ENCODE measurements at places on chromosomes 5 and 9. TPM values are rescaled to one million over a fixed set of nuclear protein-coding genes. Genes with fewer than 3 reads are reported as not detected.

The OSMR gene
- 6.0 TPM for total RNA-seq

DNA sequence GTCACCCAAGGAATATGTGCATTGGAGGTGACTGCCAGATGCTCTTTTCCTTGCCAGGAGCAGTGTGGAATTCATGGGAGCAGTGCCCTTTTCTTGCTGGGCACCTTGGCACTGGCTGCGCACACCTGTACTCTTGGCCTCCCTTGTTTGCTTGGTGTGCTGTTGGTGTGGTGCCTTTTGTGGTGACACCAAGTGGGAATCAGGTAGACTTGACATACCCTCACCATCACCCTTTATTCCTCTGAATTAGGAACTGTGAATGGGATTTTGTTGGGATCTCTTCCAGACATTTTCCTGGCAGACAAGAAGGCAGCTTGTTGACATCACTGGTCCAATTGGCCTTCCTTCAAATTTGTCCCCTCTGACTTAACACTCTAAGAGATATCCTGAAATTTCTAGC, 82.3 kb downstream of the RAI14 start:
- no peak for DNase-seq

- DNase-seq: no peak
Observed at GRCh38 chr5:22431406-22431805, 421.7 kb downstream of the CDH12 start.

The CARD9 gene
- total RNA-seq: 1.1 TPM

GRCh38 chr9:127786773-127787104, 905 bp downstream of the CDK9 start:
- no peak for DNase-seq

The SELENOP gene
- 96.6 TPM for total RNA-seq

GRCh38 chr9:38133595-38133994, 64.6 kb upstream of the SHB start:
- DNase-seq: no peak

The OR1Q1 gene
- total RNA-seq: not detected

GRCh38 chr9:115359017-115359780, 241.2 kb upstream of the TNC start:
- DNase-seq: no peak

The GPRIN1 gene
- total RNA-seq: 0.44 TPM

- no peak for DNase-seq
Observed at GRCh38 chr5:147635882-147636728, 126.2 kb upstream of the DPYSL3 start.

DNA sequence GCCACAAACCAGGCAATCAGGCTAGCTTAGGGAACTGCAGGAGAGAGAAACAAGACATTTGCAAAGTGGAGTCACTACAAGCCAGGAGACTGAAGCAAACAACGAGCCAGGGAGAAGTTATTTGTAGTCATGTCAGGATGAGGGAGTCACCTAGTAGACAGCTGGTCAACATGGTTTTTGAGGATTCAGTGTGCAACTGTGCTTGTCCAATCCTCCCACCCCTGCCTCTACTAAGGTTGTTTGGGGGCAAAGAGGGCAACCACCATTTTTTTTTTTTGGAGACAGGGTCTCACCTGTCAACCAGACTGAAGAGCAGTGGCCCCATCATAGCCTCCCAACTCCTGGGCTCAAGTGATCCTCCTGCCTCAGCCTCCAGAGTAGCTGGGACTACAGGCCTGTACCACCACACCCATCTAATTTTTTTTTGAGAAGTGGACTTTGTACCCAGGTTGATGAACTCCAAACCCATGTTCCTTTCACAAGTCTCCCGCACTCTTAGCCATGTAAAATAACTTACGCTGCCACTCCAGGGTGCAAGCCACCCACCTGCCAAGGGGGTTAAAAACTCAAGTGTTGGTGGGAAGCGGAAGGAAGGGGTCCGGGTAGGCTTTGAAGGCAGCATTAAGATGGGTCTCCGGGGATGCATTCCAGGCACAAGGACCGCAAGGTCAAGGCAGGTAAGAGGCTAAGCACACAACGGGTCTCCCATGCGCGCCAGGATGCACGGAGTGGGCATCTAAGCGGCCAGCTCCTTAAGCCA, 995 bp downstream of the RPL35 start:
- DNase-seq: no peak

The SLC25A2 gene
- total RNA-seq: 0.32 TPM

The ACER2 gene
- 1.9 TPM for total RNA-seq

DNA sequence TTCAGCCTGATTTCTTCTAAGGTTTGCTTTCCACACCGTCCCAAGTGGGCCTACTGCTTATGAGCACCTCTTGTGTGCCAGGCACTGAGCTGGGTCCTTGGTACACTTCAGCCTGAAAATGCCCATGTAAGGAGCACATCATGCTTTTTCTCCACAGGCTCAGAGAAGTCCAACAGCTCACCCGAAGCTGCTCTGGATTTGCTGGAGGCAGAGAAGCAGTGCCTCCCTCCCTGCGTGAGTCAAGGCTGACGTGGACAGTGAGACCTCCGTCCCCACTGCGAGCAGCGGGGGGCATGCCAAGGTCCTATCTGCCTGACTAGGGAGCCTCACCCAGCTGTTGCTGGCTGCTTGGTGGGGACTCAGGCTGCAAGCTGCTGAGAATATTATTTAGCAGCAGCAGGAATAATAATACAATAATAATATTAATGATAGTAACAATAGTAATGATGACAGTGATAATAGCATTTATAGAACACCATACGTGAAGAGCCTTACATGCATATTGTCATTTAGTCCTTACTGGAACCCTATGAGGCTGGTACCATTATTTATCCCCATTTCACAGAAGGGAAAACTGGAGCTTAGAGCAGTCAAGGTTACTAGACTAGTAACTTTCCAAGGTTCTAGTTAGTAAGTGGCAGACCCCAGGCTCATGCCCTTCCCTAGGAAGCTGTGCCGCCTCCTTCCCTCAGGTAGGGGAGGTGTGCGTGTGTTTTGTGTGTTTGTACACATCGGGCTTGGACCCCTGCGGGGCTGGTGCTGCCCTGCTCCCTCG, 194.8 kb downstream of the HSPA4 start:
- no peak for DNase-seq

- DNase-seq: no peak
Observed at GRCh38 chr9:114486205-114486963, 18.9 kb downstream of the WHRN start.

- DNase-seq: no peak
Observed at GRCh38 chr9:14103115-14103514, 210.8 kb downstream of the NFIB start.

DNA sequence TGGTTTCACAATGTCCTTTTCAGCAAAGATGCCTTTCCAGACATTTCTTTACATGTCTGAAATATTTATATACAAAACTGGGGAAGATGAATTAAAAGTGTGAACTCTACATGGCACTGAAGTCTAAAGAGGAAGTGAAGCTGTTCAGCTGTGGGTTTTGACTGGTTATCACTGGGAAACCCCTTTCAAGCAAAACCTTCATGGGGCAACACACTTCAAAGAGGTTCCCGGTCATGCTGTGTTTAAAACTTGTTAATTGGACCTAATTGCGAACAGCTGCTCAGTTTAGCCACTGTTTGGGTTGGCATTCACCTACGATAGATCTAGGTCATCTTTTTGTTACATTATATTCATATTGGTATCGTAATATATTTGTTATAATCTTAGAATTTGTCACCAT, 20.0 kb upstream of the GDNF start:
- DNase-seq: no peak

DNA sequence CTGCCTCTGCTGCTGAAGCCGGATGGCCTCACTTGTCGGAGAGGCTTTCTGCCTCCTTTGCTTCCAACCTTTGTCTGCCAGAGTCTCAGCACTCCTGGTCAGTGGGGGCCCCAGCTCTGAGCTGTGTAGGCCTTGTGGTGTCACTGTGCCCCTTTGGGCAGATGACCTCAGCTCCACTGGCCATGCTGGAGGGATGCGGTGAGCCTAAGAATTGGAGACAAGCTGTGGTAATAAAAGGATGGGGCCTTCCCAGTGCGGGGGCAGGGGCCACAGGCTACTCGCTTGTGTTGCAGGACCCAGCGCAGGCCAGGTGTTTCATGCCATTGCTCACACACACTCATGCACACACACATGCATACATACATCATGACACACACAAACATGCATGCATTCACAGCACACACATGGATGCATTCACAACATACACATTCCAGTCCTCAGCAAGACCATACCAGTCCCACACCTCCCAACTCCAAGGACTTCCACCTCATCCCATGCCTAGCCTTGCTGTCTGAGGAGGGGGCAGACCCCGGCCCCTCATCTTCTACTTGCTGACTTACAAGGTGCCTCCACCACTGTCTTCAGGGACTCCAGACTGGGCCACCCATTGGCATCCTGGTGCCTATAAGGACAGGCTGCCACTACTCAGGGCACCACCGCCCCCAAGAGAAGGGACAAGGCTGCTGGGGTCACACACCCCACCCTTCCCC, 237.7 kb downstream of the SYK start:
- DNase-seq: no peak

The FAM221B gene
- not detected for total RNA-seq

DNA sequence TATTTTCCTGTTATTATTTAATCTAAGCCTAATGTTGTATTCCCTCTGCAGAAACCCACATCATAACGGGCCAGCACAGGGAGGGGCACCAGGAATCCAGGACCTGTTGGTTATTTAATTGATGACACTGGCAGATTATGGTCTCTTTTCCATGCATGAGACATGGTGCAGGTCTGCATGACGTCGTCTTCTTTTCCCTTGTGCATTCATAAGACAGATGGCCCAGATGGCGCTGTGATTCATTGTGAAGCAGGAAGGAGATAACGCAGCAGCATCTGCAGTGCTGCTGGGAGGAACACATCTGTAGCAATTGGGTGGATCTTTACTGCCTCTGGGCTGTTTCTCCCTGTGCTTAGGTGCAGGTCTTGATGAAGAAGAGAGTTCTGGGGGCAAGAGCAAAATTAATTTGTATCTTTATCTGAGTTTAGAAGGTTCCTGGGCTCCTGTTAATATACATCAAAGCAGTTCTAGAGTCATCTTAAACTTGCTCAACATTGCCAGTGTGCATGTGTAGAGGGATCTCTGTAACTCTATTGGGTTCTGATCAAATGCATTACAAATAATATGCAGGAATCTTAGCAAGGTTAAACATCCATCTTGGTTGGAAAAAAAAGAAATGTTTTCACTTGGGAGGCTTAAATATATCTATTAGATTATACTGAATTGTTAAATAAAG, 176.1 kb downstream of the PCSK1 start:
- DNase-seq: peak; percentile 17

GRCh38 chr9:137878146-137878941, 762 bp downstream of the CACNA1B start:
- no peak for DNase-seq

GRCh38 chr5:6626508-6626907, 6.3 kb downstream of the NSUN2 start:
- DNase-seq: no peak

DNA sequence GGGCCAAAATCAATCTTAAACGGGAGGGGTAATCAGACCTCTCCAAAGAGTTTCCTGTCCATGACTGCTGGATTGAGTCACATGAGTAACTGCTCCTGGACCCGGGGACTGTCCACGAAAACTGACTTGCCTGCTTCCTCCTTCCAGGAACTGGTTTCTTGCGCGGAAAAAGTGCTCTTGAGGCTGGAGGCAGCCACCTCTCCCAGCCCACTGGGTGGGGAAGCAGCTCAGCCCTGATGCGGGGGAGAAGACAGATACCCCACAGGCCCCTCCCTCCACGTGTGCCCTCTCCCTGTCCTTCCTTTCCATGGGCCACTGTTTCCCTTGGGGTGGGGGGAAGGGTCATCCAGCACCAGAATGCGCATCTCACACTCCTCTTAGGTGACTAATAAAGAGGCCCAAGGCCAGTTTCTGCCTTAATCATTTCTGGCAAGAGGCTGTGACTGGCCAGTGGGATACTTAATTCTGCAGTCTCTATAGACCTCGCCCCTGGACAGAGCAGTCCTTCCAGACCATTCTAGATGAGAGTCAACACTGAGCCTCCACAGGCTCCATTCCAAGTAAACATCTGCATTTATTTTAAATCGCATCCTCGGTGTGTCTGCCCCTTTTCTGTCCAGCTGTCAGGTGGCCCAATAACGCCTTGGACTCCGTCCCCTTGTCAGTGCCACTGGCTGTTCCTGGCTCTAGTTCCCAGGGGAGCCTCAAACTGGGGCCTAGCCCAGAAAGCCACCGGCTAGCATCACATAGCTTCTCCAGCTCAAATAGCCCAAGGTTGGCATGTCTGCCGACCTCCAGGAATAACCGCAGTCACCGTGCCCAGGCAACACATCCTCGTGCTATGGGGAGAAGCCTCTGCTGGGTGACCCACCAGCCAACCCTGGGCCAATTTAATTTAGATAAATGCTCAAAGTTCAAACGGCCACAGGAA, 12.0 kb downstream of the REXO4 start:
- peak; percentile 87 for DNase-seq

GRCh38 chr9:28234894-28235277, 661.6 kb upstream of the C9orf72 start:
- DNase-seq: no peak

GRCh38 chr5:138763037-138763778, 10.0 kb downstream of the CTNNA1 start:
- DNase-seq: no peak

The ACO1 gene
- 35.8 TPM for total RNA-seq

The RAB24 gene
- 21.1 TPM for total RNA-seq

DNA sequence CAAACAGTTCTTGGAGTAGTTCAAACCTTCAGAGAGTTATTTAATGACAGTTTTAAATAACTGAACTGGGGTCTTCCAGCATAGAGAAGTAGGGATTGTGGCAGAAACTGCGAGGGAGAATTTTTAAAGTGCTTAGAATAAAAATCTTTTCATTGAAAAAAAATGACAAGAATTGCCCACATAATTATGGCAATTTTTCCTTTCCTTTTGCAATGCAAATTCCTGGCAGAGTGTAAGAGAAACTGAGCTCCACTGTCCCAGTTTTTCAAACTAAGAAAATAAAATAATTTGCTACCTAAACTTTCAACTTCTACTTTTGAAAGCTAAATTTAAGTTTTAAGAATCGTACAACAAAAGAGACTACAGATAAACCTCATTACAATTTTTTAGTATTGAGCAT, 2.3 kb upstream of the PTGER4 start:
- DNase-seq: no peak

The RFESD gene
- 3.2 TPM for total RNA-seq

DNA sequence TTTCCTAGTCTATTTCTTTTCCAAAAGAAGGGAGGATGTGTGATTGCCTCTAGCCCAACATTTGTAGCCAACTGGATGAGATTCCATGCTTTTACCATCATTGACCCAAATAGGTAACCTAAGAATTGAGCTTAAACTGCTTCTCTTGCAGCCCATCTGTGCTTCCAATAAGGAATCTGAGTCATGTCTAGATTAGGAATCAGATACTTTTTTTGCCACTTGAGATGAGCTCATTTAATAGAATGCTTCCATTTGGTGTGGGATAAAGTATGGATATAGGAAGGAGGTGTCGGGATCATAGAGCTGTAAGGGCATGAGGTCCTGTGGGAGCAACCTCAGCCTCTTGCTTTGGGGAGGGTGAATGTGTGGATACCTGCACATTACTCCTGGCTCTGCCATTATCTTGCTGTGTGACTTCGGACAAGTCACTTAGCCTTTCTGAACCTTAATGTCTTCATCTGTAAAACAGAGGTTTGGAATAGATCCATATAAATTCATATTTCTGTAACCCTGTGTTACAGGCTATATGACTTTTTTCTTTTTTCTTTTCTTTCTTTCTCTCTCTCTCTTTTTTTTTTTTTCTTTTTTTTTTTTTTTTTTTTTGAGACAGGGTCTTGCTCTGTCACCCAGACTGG, 56.2 kb downstream of the MAP1B start:
- DNase-seq: no peak

- DNase-seq: no peak
Observed at GRCh38 chr9:20476912-20477521, 145.3 kb downstream of the MLLT3 start.

The SEMA5A gene
- 0.66 TPM for total RNA-seq

All from psoas muscle (tissue), 8 donors.